Kidney capillary endothelial cell (primary cell): ENCODE measurements at places on chromosomes 7 and 10.

- DNase-seq, result no peak
Observed at GRCh38 chr10:30792025-30792424, 162.5 kb upstream of the LYZL2 start.

- no peak for DNase-seq
Observed at GRCh38 chr7:55187701-55188491, 169.1 kb downstream of the EGFR start.

- peak; percentile 49 for DNase-seq
Observed at GRCh38 chr10:49679480-49679893, at the start of gene C10orf53. C10orf53 (plus strand) TSS chr10:49679651; CDS start chr10:49679698, 47 bp downstream.

DNA sequence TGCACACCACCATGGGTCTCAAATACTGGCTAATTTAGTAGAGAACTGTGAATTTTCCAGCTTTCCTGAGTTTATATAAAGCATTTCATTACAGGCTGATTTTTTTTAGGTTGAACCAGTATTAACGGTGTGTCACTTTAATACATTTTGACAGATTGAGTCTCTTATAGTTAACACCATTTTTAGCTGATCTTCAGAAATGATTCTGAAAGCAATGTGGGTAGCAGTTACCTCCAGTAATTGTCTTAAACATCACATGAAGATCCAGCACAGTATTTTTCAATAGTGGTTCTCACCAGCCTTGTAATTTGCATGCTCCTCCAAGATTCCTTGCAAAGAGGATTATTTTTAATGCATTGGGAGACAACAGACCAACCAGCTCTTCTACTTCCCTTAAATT lies 693.6 kb downstream of the PHTF2 start:
- no peak for DNase-seq

DNA sequence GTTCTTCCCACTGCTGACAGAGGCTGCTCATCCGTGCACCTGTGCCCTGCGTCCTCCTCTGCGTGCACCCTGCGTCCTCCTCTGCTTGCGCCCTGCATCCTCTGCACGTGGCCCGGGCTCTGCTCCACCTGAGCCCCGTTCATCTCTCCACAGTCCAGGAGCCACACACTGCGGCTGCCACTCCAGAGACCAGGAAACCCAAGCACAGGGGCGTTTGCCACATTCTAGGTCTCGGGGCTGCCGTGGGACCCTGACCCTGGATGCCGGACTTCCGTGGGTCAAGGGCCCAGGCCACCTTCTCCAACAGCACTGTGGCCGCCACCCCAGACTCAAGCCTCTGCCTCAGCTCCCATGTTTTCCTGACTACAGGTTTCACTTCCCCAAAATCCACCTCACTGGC lies 460.4 kb downstream of the PTPRN2 start:
- no peak for DNase-seq

GRCh38 chr7:158829021-158829341 lies 328 bp downstream of the ESYT2 start:
- DNase-seq, result peak; percentile 76

DNA sequence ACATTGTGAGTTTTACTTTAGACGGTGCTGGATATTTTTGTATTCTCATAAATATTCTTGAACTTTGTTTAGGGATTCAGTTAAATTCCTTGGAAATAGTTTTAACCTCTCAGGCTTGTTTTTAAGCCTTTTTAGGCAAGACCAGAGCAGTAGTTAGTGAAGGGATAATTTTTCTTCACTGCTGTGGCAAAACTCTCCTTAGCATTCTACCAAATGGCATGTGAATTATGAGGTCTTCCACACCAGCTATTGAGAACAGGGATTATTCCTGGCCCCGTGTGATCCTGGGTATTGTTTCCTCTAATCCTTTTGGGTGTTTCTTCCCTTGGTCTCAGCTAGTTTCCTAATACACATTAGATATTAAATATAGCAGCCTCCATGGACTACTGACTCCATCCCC lies 46.2 kb downstream of the CCDC71L start:
- DNase-seq, result no peak

- DNase-seq, result no peak
Observed at GRCh38 chr7:145156834-145157233, 321.0 kb upstream of the TPK1 start.

DNA sequence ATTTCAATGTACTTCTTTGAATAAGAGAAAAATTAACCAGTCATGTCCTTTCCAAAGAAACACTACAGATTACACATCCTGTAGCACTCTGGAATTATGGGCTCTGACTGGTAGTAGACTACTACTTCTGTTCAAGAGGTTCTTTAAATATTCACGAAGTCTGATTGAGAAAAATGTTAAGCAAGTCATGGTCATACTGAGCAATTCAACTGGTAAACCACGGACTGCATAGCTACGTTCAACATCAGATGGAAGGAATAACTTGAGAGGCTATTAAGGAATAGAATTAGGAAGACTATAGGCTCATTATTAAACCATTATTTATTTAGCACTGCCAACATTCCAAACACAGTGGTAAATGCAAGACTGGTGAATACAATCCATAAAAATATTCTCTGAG lies 160.8 kb downstream of the IMMP2L start:
- DNase-seq, result no peak

DNA sequence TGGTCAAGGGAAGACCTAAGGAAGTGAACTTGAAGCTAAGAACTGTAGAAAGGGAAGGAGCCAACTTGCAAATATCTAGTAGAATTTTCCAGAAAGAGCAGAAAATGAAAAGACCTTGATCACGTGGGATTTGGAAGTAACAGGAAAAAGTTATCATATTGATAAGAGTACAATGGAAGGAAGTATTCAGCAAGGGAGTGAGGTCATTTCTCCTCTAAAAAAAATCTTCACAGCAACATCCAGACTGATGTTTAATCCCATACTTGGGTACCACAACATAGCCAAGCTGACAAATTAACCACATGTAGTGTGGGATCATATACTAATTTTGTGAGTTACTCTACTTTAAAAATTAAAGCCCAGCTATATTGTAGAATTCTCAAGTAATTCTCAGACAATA lies 207.0 kb upstream of the CXCL12 start:
- DNase-seq, result no peak

- DNase-seq, result no peak
Observed at GRCh38 chr10:61832866-61833481, 68.5 kb upstream of the ARID5B start.

DNA sequence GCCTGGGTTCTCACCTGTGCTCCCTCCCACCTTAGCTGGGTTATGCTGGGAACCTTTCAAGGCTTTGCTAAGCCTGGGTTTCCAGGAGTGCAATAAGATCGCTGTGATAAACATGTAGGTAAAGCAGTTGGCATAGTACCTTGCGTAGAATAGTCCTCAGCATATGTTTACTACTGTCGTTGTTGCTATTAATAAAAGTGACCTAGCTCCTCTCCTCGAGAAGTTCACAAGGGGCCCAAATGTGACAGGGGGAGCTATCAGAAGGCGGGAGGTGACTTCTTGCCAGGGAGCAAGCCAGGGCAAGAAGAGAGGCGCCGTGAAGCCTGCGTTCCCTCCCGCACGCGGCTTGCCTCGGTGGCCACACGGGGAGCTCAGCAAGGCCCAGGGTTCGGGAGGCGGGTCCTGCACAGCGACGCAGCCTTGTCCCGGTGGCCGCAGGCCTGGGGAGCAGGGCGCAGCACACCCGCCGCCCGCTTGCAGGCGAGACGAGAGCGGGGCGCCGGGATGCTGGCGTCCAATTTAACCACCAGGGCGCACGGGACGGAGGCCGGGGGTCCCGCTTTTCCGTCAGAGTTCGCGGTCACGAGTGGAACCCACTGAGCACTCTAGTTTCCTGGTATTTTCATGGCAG lies 106.2 kb downstream of the SNX10 start:
- peak; percentile 14 for DNase-seq

- peak; percentile 30 for DNase-seq
Observed at GRCh38 chr10:10796774-10797415, 220.8 kb upstream of the CELF2 start.

- DNase-seq, result no peak
Observed at GRCh38 chr10:75170215-75170614, 40.4 kb upstream of the VDAC2 start.
